GM23248 (cell line): ENCODE measurements at places on chromosomes 2 and 18. TPM values are rescaled to one million over a fixed set of nuclear protein-coding genes. Genes with fewer than 3 reads are reported as not detected.

The SGO2 gene
- 6.2 and 6.3 TPM in 2 replicates for total RNA-seq

The GRB14 gene
- total RNA-seq: not detected in 2 replicates

GRCh38 chr2:199772035-199772976 lies 78.7 kb downstream of the FTCDNL1 start:
- no peaks in the 10 kb centered on the region for H3K27me3 ChIP-seq
- no peak overlapping the region for H3K4me3 ChIP-seq
- no peaks in the 10 kb centered on the region for H3K4me1 ChIP-seq
- no peaks in the 10 kb centered on the region for H3K36me3 ChIP-seq
- no peak overlapping the region for H3K27ac ChIP-seq
- DNase-seq: no peak

- no peak overlapping the region for H3K4me3 ChIP-seq
- no peak overlapping the region for H3K27ac ChIP-seq
- peak; percentile 58 for DNase-seq
- no peaks in the 10 kb centered on the region; the same call in 1 of the 2 replicates for H3K27me3 ChIP-seq
- H3K4me1 ChIP-seq: no peaks in the 10 kb centered on the region
- no peaks in the 10 kb centered on the region for H3K36me3 ChIP-seq
Observed at GRCh38 chr2:147345246-147345645, 499.6 kb upstream of the ACVR2A start.

GRCh38 chr18:57014772-57015413 lies 132.0 kb upstream of the BOD1L2 start:
- no peaks in the 10 kb centered on the region for H3K4me1 ChIP-seq
- no peak overlapping the region for H3K27ac ChIP-seq
- DNase-seq: no peak
